Stimulated activated CD8-positive, alpha-beta memory T cell treated with anti-CD3 and anti-CD28 coated beads, Interleukin-4, amount 100 ng/mL, for 24 hours (primary cell): ENCODE measurements at places on chromosomes 11 and 22.

- no peak for DNase-seq
Observed at GRCh38 chr11:79485694-79486093, 44.9 kb upstream of the TENM4 start.

- DNase-seq, result no peak
Observed at GRCh38 chr22:21962655-21962949, 10.0 kb upstream of the PPM1F start.

DNA sequence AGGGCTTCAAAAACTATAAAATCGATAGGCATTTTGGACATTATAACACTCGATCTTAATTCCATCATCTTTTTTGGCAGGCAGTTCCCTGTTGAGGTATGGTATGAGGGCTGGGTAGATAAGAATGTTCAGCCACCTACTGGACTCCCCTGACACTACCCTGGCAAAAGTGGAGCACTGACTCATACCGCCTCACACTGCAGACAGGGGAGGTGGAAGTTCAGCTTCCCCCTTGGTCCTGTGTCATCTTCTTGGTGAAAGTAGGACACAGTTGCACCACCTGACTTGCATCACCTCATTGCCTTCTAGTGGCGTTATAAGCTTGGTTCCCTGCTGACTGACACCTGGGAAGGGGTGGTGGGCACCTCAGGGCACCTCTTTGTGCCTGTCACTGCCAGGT, 30.4 kb downstream of the PAAF1 start:
- DNase-seq, result no peak

GRCh38 chr11:111417011-111417765, 38.1 kb upstream of the POU2AF1 start:
- DNase-seq, result no peak

DNA sequence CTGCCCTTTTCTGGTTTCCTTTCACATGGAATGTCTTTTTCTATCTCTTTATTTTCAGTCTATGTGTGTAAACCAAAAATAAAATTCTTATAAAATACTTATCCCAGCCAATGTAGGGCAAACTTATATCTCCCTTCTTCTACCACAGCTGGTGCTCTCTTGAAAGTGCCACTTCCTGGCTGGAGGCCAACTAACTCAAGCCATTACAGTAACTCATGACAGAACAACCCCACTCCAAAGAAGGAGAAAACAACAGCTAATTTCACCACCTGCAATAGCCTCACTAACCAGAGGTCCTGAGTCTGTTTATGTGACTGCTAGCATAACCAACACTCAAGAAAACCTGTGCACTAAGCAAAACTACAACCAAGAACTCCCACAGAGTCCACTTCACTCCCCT, 74.9 kb upstream of the DBX1 start:
- no peak for DNase-seq

- DNase-seq, result no peak
Observed at GRCh38 chr22:48496987-48497650, 1330.6 kb downstream of the BRD1 start.

DNA sequence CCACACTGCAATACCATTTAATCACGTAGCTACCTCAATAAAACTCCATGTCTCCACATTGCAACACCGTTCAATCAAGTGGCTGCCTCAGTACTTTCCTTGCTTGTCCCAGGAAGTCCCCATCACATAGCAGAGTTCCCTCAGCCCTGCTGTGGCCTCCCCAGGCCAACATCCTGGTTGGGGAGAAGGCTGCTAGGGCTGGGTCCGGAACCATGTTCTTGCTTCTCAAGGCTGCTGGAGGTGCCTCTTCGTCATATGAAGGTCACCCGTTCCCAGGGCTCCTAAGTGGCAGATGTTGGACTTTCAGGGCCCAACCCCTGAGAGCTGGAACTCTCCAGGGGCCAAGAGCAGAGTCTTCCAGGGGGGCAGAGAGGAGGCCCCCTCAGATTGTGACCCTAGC, 3.3 kb downstream of the ART5 start:
- DNase-seq, result no peak

GRCh38 chr11:62985041-62985750, 429 bp upstream of the SLC22A6 start:
- DNase-seq, result no peak

DNA sequence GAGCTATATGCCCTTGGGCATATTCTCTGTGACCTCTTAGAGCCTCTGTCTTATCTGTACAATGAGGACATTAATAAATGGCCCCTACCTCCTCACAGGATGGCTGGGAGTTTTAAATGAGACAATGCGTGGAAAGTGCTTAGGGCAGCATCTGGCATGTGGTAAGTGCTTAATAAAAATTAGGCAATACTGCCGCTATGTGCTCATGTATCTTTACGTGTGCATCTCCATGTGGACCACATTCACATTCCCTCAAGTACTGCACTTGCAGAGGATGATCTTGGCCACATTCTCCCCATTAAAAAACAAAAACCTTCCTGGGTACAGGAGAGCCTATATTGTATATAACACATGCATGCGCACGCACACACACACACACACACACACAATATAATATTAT, 19.1 kb upstream of the BSX start:
- no peak for DNase-seq

DNA sequence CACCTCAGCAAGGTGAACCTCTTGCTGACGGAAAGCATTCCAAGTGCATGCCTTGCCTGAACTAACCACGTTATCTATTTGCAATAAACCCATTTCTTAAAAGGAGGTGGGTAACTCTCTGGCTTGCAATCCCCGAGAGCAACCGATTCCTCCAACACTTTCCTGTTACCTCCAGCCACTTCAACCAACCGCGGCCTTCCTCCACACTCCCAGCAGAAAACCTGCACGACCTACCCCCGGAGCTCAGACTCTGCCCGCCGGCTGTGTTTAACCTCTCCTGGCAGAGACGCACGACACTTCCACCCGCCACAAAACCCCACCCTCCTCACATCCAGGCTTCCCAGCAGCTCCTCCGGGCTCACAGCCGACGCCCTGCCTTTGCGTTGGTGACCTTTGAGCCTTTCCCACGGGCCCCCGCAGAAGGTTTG, 708 bp downstream of the SCO2 start:
- no peak for DNase-seq

DNA sequence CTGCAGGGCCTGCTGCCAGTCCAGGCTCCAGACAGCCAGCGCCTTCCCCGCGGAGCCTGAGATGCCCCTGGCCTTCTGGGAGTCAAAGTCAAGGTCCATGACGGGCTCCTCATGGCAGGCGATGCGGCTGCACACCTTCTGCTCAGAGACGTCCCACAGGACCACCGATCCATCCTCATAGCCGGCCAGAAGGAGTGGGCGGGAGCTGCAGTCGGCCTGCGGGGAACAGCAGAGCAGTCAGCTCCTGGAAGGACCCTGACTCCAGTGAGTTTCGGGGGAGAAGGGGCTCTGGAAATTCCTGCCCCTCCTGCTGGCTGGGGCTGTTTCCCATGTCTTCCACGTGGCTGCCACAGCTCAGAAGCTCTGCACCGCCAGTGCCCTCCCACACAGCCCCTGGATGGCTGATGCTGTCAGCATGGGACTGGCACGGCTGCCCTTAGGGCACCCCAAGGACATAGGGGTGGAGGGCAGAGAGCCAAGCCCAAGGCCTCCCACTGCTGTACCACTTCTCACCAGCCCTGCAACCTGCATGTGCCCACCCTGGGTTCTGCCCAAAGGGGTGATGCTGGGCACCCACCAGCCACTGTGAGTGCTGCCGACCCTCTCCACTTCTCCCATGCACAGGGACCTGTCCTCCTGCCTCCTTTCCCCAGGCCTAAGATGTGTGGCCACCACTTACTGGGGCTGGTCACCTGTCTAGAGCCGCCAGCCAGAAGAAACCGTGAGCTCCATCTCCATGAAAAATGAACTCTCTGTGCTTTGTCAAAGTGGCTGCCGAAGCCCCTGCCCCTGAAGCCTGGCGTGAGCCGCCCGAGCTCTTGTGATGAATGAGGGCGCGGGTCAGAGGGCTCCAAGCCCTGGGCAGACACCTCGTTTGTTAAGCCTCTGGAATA, 41.7 kb downstream of the TBX1 start:
- no peak for DNase-seq

DNA sequence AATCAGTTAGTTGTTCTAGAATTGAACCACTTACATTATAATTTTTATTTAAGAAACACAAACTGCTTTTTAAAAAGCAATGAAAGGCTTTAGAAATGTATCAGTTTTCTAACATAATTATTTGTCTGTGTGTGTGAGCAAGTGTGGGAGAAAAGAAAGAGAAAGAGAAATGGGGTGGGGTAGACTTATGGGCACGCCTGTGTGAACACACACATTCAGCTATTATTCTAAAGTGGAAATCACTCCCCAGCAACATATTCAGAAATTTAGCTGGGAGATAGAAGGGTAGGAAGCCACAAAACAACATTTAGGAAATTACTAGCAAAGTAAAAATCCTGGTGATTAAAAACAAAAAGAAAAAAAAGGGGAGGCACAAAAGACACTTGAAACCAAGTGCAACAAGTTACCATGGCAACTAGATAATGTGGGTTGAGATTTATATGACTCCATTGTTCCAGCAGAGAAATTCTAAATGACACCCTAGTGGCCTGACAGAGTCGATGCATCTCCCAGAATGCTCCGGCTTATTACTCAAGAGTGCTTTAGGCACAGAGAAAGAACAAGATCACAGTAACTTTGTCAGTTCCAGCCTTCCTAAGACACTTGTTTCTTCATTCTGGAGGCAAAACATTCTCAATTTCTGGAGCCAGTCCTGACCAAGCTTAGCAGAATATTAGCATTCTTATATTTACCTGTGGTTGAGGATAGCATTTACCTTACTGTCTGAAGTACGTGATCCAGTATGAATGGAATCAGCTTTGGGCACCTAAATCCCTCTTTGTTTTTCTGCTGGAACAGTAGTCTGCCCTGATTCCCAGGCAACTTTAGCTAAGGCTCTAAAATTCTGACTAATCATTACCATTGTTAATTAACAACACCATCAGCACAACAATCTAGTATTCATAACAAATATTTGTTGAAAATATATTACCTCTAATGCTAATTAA, 444.4 kb downstream of the DLG2 start:
- no peak for DNase-seq

GRCh38 chr11:16611401-16611921, 127.0 kb upstream of the C11orf58 start:
- DNase-seq, result no peak

DNA sequence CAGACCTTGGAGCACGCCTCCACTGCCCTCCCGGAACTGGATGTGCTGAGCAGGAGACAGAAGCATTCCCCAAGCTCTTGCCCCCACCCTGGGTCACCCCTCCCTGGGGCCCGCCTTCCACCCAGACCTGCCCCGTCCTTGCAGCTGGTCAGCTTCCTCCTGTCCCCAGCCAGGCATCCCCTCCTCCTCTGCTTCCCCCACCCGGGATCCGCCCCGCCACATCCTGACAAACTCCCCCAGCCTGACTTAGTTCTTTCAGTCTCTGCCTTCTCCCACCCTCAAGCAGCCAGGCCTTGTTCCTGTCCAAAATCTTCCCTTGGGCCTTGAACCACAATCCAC, 1.1 kb upstream of the PLXNB2 start:
- no peak for DNase-seq

- DNase-seq, result no peak
Observed at GRCh38 chr11:116217006-116217405, 555.8 kb downstream of the BUD13 start.

- no peak for DNase-seq
Observed at GRCh38 chr11:79963856-79964645, 523.2 kb upstream of the TENM4 start.

- no peak for DNase-seq
Observed at GRCh38 chr11:43443811-43444210, 85.1 kb downstream of the TTC17 start.

GRCh38 chr11:69660001-69660500, 15.1 kb downstream of the LTO1 start:
- DNase-seq, result no peak

- DNase-seq, result no peak
Observed at GRCh38 chr11:128222245-128222884, 365.0 kb downstream of the ETS1 start.

- no peak for DNase-seq
Observed at GRCh38 chr22:43919106-43919973, 4.3 kb upstream of the PNPLA3 start.

DNA sequence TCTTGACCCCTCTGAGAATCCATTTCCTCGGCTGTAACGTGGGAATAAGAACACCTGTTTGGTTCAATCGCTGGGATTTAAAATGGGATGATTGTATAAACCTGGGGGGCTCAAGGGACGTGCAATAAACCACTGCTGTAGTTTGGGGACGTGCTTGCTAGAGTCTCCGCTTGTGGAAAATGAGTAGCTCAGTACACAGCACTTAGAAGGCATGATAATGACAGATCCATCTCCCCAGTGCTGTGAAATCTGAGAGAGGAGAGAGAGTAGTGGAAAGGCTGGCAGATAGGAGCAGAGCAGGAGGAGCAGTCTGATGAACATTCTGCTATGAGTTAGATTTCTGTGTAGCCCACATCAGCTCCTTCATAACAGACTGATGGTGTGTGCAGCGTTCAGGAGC, 256.5 kb downstream of the MN1 start:
- no peak for DNase-seq

DNA sequence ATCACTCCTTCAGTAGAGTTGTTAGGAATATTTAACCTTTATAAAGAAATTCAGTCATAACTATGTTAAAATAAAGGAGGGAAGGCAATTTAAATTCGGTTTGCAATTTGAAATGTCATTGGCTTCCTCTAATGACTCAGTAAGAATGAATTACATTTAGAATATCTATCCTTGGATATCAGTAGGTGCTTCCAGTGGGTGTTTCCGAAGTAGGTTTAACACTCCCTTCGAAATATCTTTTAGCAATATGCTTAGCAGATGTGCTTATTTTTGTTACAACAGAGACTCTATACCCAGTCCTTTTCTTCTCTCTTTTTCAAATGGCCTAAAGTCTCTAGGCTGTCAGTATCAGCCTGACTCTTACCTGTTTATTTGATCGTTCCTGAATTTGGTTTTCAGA, 103.7 kb upstream of the RASSF10 start:
- DNase-seq, result no peak

DNA sequence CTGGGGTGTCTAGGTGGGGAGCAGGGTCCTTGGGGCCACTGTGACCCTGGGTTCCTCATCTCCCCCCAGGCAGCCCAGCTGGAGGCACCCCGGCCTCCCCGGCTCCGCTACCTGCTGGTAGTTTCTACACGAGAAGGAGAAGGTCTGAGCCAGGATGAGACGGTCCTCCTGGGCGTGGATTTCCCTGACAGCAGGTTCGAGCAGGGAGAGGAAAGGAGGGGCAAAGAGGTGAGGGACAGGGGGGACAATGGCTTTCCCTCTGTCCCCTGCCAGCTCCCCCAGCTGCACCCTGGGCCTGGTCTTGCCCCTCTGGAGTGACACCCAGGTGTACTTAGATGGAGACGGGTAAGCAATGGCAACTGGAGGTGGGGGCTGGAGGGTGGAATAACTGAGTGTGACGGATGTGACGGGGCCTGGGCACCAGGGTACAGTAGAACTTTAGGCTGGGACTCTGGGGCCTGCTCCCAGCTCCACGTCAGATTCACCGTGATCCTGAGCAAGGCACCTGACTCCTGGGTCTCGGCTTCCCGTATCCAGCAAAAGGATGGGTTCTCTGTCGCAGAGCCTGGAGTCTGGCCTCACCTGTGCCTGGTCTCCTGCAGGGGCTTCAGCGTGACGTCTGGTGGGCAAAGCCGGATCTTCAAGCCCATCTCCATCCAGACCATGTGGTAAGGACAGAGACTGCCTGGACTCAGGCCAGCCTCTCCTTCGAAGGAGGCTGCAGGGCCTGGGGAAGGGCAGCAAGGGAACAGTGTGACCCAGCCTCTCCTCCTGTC, 3.6 kb downstream of the SSH3 start:
- no peak for DNase-seq
